ENCODE measurements at places on chromosomes 5 and 9.

GRCh38 chr5:142894315-142894714 lies 124.1 kb downstream of the ARHGAP26 start:
- no peak for DNase-seq

- DNase-seq = no peak
Observed at GRCh38 chr9:129626625-129627284, 792 bp downstream of the NTMT1 start.

DNA sequence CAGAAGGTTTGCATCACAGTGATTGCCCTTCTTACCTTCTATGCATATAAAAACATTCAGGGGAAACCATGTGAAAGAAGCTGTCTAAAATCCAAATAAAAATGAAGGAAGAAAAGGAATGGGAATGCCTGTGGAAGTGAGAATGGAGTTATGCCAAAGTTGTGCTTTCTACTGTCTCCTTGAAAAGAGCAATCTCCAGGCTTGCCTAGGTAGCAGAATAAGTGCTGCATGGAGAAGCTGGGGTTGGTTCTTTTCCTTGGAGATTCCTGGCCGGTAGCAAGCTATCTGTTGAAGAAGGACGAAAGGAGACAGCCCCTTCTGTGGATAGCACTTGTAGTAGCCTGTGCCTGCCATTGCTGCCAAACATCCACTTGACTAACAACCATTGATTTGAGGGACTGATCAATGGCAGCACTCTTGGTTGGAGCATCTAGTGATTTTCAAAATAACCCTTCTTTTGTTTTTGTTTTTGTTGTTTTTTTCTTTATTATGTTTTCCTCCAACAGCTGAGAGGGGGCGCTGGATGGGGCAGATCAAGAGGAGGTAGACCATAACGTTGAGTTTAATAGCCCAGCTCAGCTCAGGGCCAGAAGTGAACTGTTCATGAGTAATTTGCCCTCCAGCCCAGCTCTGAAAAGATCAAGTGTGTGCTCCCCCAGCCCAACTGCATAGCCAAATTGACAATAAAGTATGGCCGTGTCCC lies 1.6 kb downstream of the PLCXD3 start:
- no peak for DNase-seq

- DNase-seq = peak; percentile 11
Observed at GRCh38 chr5:141814064-141814964, 63.9 kb downstream of the PCDH1 start.

GRCh38 chr9:21974722-21975409 lies 19.3 kb downstream of the CDKN2A start:
- DNase-seq = no peak

DNA sequence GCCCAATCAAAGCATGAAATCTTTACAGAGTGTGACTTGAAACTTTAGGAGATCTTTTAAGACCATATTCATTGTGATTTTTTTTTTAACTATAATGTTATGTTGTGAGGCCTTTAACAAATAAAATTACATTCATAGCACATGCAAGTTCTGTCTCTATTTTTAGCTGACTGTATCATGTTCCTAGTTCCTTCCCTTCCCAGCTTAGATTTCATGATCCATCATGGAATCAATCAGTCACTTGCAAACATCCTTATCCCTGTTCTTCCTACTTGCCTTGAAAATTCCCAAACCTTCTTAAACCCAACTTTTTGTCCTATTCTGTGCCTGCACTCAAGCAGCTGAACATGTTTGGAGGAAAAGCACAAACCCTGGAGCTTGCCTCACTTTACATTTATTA lies 141.8 kb downstream of the DMXL1 start:
- no peak for DNase-seq

- DNase-seq = no peak
Observed at GRCh38 chr5:26828294-26828693, 210.1 kb downstream of the CDH9 start.

DNA sequence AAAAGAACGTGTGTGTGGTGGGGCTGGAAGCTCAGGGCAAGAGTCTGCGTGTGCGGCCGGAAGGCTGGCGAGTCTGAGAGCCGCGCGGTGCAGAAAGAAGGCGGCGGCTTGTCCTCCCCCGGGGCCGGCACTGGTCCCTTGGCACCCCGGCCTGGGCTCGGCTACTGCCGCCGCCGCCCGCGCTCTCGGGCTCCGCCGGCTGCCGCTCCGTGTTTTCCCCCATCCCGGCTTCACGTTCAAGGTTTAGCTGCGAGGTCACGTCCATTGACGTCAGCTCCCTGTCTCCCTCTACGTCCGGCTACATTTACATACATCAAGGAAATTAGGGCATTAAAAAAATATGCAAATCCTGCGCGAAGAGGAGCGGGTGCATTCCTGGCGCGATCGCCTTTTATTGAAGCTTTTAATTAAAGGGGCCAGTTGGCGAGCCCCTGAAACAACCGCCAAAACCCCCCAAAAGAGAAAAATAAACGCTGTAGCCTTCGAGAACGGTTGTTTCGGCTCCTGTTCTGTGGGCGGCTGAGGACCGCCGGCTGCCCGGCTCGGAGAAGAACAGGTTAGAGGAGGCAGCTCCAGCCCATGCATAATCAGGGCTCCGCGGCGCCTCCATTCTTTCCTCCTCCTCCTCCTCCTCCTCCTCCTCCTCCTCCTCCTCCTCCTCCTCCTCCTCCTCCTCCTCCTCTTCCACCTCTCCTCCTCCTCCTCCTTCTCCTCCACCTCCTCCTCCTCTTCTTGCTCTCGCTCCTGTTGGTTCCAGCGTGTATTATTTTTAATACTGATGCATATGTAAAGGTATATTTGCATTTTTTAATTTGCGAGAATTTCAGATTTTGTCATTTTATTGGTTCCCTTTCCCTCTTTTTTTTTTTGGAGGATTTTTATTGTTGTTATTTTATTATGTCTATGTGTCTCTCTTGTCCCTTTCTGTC lies 207.0 kb downstream of the MEF2C start:
- no peak for DNase-seq

DNA sequence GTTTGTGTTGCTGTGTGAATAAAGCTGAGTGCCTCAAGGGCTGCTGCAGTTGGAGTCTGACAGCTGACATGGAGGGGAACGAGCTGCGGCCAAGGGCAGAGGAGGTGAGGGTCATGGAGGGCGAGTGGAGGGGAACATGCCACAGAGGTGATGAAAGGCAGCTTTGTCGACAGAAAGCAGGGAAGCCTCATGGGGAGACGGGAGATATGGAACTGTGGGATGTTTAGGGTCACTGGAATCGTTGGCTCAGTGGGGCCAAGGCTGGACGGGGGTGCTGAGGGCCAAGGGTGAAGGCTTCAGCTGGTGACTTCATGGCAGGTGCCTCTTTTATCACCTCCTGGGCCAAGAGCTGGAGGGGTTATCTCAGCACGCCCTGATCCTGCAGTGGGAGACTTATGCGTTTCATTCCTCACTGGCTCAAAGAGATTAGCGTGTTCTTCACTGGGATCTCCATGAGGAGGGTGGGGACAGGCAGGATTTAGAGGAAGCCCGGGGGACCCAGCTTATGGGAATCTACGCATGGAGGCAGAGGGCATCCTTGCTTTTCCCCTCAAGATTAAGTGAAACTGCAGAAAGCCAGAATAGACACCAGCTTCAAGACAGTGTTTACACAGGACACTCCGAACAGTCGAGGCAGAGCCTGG lies 42.2 kb downstream of the FAM240B start:
- DNase-seq = no peak

DNA sequence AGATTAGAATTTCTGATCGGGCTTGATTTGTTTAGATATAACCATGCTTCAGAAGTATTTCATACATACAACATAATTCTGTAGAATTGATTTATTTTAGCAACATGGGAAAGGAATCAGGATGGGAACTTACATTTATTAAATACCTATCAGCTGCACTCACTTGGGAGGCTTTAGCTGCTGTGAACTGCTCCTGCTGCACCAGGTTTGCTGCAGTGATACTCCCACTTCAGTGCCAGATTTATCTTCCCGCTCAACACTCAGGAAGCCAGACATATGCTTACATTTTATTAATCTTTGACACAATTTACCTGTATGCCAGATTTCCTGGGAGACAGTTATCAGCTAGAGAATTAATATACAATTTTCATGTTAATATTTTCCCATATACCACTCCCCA lies 64.0 kb upstream of the PLCXD3 start:
- no peak for DNase-seq

DNA sequence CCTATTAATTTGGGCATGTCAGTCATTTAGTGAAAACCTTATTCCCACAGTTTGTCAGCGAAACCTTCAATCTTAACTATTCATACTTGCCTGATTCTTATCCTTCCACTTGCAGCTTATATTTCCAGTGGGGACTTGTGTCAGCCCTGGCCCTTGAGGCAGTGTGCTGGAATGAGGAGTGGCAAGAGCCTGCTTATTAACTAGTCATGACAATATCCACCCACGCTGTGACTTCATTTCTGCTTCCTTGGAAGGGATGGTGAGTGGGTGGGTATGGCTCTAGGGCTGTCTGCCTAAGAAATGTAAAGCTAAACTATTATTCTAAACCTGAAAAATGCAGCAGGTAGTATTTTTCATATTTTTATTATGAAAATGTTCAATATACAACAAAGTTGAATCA lies 34.0 kb upstream of the LURAP1L start:
- DNase-seq = no peak
